ENCODE measurements at places on chromosomes 11 and 22.

DNA sequence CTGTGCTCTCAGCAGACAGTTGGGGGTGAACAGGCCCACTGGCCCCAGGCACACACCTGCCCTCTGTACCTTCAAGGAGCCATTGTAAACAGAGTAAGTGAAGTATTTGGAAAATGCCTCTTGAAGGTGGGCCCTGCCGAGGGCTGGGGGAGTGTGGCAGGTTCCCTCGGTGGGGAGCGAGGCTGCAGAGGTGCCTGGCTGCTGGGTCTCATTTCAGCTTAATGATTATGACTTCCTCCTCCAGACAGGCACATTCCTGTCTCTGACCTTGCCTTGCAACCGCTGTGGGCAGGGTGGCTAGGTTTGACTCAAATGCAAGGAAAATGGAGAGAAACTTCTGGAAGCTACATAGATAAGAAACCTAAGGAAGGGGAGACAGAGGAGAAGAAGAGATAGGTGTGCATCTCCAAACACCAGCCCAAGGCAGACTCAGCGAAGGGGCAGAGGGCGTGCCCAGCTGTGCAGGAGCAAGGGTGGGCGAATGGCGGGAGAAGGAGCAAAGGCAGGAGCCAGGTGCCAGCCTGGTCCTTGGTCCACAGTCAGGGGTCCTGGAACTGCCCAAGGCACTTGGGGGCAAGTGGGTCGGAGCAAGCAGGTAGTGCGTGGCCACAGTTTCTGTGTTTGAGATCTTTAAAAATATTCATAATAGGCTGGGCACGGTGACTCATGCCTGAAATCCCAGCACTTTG, 14.0 kb downstream of the GRAMD4 start:
- no peak for DNase-seq

DNA sequence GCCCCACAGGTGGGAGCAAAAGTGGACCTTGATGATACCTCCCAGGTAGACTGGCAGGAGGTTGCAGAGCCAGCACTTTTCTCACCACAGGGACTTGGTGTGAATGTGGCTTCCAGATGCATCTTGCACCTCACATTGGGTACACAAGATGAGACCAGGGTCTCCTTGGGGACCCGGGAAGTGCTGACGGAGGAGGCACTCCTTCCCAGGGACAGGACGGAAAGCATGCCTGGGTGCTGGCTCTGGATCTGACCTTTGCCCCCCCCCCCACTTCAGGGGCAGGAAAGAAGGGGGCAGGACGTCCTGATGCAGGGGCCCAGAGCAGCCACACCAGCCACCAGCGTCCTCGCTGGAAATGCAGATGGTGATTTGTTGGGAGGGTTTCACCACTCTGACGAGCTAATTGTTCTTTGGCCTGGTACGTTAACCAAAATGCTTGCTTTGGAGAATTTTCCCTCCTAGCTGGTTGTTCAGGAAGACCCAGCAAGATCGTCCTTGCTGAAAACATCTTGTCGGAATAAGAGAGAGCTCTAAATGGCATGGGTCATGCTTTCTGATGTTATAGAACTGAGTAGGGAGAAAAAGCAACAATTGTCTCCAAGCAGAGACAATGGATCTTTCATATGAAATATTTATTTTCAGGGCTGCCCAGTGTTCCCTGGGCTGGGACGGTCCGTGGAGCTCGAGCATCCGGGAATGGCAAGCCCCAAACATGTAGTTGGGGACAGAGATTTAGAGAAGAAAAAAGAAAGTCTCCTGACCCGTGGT, 74.4 kb upstream of the PPARA start:
- no peak for DNase-seq

GRCh38 chr11:10993186-10993585, 135.3 kb upstream of the ZBED5 start:
- no peak for DNase-seq

GRCh38 chr11:73318501-73319011, 10.5 kb downstream of the ARHGEF17 start:
- DNase-seq: no peak

DNA sequence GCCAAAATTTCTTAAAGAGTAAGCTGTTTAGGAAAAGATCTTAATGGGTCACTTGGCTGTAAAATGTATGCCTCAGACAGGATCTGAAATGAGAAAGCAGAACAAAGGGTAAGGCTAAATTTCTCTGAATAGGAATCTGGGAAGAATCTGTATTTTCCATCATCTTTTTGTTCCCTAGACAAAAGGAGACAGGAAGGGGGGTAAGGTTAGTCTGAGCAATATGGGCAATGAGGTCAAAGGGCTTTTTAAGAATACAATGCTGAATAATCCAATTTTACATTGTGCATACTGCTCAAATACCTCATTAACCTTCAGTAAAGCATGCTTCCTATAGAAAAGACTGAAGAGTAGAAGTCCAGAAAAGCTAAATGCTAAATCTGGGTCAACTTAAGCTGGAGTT, 34.6 kb downstream of the CLDN25 start:
- no peak for DNase-seq

GRCh38 chr11:723120-723883, 17.3 kb downstream of the EPS8L2 start:
- peak; percentile 38 for DNase-seq

GRCh38 chr11:77501758-77502157, 27.9 kb upstream of the PAK1 start:
- DNase-seq: no peak

DNA sequence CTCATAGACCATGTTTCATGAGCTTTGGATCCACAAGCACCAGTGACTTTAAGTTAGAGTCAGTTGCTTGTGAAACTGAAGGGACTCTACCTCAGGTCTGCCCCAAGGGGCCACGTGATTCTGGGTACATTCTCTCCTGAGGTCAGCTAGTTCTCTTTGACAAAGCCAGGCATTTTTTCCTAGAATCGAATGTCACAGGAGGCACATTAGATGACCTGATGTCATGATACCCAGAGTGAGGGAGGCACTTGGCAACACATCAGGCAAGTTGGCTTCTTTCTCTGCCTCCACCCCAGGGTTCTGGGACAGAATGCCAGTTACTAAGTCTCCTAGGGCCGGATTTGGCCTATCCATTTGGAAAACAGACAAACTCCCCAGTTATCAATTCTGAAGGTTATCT, 93.0 kb downstream of the APIP start:
- no peak for DNase-seq
